T-helper 17 cell (primary cell): ENCODE measurements at places on chromosomes 7 and 10.

DNA sequence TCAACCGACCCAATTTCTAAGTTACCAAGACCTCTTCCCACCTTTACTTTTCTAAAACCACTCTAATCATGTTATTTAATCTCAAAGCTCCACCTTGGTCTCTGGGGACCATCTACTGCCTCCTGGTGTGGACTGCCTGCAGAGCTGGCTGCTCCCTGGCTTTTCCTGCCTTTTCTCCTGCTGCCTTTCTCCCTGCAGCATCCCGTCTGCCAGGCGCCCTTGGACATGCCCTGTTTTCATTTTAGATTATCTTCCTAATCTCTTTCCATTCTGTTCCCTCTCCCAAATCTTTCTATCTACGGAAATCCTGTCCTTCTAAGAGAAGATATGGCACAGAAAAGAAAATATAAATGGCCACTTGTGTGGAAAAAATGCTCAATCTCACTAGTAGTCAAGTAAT lies 23.1 kb downstream of the TCAF1 start:
- no peak for DNase-seq

- no peak for DNase-seq
Measured at GRCh38 chr10:4772202-4772570, 53.8 kb upstream of the AKR1E2 start.

GRCh38 chr7:137873524-137873923 lies 26.8 kb upstream of the DGKI start:
- no peak for DNase-seq

GRCh38 chr10:110273474-110273873 lies 31.2 kb downstream of the SMNDC1 start:
- no peak for DNase-seq

DNA sequence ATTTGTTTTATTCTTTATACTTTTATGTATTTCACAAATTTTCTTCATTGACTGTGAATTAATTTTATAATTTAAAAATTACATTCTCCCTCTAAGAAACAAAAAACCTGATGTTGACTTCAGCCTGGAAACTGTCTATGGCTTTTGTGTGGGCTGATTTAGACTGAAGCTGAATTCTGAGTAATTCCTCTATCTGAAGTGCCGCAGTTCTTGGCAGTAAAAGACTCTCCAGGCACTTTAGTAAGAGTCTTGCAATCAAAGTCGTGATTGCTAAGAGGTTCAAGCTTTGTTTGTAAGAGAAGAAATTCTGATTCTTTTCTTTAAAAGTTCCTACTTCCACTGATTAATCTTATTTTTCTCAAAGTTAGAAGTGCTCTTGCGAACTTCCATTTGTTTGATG lies 3.4 kb upstream of the CEP41 start:
- no peak for DNase-seq
